ENCODE measurements at places on chromosomes 3 and 15.

DNA sequence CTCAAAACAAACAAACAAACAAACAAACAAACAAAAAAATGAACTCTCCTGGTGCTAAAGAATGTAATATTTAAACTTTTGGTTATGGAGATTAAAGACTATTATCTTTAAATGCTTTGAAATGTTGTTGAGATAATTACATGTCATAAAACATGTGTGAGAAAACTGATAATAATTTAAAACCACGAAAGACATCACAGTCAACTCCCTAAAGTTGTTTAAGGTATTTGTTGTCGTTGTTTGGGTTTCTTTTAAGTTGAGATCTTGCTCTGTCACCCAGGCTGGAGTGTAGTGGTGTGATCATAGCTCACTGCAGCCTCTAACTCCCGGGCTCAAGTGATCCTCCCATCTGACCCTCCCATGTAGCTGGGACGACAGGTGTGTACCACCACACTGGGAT, 12.0 kb downstream of the EFCAB12 start:
- DNase-seq, result no peak

GRCh38 chr3:118055381-118055780, 979.3 kb downstream of the IGSF11 start:
- no peak for DNase-seq

GRCh38 chr15:85131915-85132314, 150.3 kb downstream of the PDE8A start:
- no peak for DNase-seq

- DNase-seq, result no peak
Observed at GRCh38 chr3:31188112-31188511, 293.7 kb upstream of the GADL1 start.

GRCh38 chr3:187811585-187812250, 66.5 kb upstream of the BCL6 start:
- DNase-seq, result no peak

DNA sequence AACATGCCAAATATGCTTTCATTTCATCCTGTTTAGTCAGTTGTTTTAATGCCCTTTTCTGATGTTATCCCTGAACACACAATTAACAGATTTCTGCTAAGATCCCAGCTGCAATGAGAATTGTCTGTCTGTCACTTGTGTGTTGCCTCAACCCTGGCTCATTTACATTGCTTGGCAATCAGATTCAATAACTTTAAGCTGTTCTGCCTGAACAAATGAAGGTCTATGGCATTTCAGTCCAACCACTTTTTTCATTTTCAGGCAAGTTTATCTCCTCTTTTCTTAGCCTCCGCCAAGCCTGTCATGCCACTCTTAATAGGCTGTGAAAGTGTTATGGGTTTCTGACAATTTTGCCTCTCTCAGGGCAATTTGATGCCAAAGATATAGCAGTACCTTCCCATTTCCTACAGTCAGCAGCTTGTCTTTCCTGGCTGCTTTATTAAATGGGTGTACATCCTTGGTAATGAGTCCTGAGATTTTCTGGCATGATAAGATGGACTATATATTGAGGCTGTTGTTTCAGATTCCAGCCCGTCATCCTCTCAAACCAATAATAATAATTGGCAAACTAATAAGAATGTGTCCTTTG, 68.7 kb upstream of the ADAMTS9 start:
- no peak for DNase-seq

DNA sequence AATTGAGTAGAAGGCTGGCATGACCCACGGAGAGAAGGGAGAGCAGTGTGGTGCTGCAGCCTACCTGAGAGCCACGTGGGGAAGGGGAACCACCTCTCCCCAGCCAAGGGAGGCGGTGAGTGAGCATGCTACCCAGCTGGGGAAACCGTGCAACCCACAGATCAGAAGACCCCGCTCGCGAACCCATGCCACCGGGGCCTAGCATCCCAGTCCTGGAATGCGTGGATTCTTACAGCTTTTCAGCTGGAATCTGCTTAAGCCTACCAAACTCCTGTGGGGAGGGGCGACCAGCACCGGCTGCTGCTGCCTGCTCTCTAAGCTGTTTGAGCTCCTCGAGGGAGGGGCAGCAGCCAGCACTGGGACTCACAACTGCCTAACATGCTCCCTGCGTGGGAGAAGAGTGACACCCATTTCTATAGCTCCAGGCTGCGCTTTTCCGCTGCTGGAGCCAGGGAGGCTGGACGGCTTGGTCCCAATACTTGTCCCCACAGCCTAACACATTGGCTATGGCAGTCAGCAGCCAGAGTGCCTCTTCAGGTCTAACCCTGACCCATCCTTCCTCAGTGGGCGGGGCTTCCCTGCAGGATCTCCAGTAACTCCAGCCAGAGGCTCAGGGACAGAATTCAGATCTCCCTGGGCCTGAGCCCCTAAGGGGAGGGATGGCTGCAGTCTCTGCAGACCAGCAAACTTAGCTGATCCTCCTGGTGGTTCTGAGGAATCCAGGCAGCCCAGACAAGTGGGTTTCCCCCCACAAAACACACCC, 20.0 kb upstream of the TEX55 start:
- no peak for DNase-seq

DNA sequence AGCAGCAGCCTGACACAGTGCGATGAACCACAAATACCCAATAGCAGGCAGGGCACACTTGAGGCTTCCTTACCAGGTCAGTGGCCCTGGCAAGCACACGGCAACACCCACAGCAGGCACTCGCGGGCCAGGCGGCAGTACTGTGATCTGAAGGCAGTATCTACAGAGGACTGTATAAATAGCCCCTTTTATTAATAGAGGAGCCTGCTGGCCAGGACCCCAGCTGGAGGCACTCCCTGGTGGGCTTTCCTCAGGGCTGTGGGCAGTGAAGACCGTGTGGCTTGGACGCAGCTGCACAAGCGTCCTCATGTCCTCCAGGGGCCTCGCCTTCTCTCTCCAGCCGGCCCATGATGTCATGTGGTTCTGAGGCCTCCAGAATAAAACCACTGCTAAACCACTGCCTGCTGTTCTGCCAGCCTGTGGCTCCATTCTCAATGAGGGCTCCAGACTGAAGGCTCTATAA, 44.1 kb downstream of the LRIG1 start:
- DNase-seq, result no peak

GRCh38 chr3:66036586-66037148, 2.1 kb downstream of the MAGI1 start:
- no peak for DNase-seq

- peak; percentile 23 for DNase-seq
Observed at GRCh38 chr3:37862219-37862902, 681 bp downstream of the CTDSPL start.

GRCh38 chr3:190886945-190887344, 24.5 kb upstream of the GMNC start:
- no peak for DNase-seq

- DNase-seq, result no peak
Observed at GRCh38 chr15:60635507-60636352, 156.8 kb upstream of the ICE2 start.

DNA sequence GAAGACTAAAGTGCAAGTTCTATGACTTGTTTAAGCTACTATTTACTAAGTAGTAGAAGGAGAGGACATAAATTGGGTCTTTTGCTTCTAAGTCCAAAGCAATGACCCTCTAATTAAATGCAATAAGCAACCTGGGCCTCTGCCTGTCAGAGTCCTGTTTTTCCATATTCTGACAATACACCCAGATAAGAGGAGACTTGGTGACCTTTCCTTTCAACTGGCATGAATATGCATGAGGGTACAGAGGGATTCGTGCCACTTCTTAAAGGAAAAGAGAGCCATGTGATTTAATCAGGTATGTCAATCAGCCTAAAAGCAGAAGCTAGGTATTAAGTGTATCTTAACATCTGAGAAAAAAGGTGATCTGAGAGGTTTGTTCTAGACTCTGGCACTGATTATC, 50.7 kb upstream of the FGF7 start:
- no peak for DNase-seq

DNA sequence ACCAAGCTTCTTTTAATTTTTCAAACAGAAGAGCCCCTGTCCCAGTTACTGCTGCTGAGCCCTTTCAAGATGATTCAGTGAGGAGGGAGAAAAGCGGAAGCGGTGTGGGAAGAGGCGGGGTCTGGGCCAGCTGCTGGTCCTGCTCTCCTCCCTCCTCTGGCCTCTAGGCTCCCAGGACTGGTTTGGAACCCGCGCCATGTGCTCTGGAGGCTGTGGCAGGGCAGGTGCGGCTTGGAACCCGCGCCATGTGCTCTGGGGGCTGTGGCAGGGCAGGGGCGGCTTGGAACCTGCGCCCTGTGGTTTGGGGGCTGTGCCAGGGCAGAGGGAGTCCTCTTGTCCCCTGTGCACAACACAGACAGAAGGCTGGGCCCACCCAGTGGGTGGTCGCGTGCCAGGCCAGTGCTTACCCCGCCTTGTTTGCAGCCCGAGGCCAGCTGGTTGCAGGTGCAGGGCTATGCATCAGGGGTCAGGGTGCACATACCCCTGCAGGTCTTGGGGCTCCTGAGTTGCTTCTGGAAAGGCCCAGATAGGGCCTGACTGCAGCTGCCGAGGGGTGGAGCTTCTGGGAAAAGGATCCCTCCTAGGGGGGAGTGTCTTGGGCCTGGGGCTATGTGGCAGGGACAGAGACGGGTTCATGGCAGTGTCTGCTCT, 12.2 kb downstream of the ALG1L2 start:
- peak; percentile 21 for DNase-seq

DNA sequence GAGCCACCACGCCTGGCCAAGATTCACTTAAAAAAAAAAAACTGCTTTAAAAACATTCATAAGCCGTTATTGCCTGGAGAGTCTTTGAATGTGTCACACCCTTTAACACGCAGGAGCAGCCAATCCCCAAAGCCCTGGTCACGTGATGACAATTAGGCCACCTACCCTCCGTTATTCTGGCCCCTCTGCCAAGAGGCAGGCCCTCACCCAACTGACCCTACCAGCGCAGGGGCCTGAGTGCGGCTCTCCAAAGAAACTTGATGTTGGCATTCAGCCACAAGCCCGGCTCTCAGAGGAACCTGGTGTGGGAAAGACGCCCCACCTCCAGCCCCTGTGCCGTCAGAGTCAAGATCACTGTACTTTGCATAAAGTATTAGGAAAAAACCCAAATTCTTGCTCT, 11.6 kb upstream of the MUC4 start:
- DNase-seq, result no peak

DNA sequence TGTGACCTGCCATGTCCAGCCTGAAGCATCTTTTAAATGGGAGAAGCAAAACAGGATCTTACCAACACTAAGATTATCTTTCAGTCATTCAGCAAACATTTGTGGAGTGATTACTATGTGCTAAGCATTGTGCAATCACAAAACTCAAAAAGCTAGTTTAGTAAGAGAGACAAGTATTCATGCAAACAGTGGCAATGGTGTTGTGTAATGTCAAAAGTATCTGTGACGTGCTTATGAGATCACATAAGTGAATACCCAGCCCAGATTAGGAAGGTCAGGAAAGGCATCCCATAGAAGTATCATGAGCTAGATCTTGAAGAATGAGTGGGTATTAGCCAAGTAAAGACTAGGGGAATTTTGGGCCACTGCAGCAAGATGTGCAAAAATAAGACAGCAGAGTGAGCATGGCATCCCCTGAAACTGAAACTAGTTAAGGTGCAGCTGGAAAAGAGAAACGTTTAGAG, 32.1 kb downstream of the SEC62 start:
- no peak for DNase-seq

DNA sequence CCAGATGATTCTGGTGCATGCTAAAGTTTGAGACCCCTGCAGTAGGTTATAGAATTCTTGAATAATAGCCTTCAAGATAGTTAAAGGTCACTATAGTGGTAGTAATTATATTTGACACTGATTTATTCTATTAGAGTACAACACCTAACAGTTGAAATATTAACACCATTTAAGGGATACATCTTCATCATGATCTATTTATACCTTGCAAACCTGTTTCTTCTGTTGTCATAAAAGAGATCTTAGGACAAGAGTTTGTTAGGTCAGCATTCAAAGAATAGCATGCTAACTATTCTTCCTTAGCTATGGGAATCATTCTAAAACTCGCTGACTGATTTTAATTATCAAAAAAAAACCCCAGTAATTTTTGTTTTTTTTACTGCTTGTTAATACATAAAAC, 46.5 kb downstream of the TSC22D2 start:
- no peak for DNase-seq

DNA sequence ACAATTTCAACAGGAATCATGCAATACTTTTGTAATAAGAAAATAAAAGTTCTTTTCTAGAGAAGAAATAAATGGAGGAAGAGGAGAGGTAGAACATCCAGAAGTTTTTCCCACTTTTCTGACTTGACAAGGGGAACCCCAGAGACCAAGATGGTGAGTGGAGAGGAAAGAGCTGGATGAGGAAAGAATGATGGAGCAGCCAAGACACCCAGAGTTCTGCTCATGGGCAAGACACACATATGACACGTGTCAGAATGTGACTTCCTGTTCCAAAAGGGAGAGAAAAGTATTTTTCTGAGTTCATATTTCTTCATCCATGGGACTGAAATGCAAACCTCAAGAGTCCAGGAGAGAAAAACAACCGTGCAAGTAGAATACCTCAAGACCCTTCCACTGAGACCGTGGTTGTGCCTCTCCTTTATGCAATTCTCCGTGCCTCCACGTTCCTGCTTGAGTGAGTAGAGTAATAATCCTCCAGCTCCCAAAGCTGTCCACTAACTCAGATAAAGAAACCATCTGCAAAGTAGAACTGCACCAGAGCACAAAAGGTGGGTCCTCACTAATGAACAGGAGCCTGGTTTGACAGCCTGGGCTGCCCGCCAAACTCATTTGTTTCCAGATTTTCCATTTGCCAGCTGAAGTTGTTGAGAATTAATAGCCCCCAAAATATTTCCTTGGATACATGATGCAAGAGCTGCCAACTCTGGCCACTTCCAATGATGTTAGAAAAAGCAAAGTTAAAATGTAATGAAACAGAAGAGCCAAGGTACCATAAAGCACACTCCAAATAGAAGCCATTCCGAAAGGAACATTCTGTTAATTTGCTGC, 272.6 kb upstream of the IGF1R start:
- no peak for DNase-seq

GRCh38 chr3:36446276-36446675, 66.0 kb downstream of the STAC start:
- no peak for DNase-seq

DNA sequence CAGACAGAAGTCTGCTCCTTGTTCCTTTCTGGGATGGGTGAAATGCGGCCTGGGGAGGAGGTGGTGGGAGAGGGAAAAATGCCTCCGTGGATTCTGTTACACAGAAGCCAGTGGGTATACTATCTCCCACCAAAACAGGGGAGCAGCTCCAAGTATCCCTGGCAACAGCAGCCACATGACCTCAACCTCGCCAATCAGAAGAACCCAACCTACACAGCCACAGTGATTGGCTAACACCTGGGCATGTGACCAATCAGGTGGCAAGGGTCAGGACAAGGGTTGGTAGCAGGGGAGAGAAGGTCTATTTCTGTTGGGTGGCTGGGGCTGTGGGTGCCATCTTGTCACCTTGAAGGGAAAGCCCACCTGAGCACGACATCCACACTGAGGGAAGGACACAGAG, 9.1 kb upstream of the ACAD9 start:
- DNase-seq, result no peak

GRCh38 chr3:164521644-164522043, 556.7 kb downstream of the SI start:
- no peak for DNase-seq

DNA sequence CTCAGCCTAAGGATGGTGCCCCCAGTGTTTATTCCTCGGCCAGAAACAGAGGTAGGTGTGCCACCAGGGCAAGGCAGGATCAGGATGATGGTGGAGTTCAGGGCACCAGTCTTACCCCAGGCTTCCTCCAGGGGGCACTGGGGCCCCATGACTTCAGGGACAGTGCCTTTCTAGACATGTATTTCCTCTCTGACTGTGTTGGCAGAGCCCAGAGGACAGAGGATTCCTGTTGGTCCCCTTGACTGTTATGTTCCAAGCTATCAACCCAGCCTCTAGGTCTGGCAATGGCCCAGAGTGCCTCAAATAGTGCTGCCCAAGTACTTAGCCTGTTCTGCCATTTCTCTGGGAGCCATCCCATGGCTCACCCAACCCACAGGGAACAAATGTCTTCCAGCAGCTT, 2.8 kb downstream of the HEMK1 start:
- DNase-seq, result peak; percentile 65
